GDM1 (cell line): ENCODE measurements at places on chromosomes 13 and 19.

DNA sequence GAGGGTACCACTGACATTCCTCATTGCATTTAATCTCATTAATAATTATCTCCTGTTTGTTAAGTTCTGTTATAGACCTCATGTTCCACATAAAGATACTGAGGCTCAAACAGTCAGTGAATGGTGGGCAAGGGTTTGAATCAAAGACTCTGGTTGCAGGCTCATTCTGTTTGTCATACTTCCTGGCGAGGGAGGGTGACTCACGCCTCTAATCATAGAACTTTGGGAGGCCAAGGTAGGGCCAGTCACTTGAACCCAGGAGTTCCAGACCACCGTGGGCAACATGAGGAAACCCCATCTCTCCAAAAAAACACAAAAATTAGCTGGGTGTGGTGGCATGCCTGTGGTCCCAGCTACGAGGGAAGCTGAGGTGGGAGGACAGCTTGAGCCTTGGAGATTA is 220.7 kb upstream of the MIR17HG start:
- DNase-seq: peak; percentile 9

DNA sequence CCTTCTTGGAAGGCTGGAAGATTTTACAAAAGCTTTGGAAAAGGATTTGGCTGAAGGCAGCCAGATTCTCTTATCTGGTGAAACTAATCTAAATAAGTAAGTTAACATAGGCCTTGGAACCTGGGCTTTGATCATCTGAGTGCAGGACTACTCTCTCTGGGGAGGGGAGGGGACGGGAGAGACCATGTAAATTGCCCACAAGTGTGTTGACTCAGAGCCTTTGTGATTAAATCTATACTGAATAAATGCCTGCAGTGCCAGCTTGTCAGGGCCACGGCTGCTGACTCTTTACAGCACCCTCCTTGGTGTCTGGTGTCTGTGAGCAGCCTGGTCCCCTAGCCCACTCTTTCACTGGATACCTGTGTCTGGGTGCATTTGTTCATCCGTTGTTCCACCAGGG is 251.4 kb downstream of the ITGBL1 start:
- no peak for DNase-seq

GRCh38 chr13:38582133-38582532 is 104.7 kb upstream of the FREM2 start:
- DNase-seq: peak; percentile 8

- no peak for DNase-seq
Measured at GRCh38 chr13:93771782-93772181, 545.2 kb downstream of the GPC6 start.

- no peak for DNase-seq
Measured at GRCh38 chr13:80039000-80039399, 301.9 kb downstream of the SPRY2 start.

DNA sequence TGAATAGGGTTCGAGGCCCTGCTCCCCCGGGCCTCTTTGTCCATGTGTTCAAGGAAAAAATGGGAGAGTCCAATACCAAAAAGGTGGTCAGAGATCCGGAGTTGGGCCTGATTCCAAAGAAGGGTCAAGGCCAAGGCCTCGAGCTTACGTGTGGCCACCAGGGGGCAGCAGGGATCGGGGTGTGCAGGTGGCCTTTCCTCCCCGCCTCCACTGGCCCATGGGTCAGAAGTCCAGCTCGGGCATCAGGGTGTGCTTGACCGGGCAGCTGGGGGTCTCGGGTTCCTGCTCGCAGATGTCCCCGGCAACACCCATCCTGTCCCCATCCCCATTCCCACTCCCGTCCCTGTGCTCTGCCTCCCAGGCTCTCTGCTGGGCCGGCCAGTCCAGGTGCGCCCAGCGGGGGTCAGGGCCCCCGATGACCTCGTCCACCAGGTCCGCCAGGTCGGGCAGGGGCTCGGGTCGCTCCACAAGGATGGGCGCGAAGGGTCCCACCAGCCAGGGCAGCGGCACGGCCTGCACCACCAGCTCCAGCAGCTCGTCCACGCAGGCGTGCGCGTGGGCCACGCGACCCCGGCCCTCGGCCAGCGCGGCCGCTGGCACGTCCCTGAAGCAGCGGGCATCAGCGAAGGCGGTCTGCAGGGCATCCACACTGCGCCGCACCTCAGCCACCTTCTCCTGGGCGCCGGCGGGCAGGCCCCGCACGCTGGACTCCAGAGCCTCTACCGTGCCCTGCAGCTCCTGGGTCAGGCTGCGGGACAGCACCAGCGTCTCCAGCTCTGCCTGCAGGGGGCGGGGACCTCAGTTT is 5.2 kb upstream of the PLIN4 start:
- no peak for DNase-seq

DNA sequence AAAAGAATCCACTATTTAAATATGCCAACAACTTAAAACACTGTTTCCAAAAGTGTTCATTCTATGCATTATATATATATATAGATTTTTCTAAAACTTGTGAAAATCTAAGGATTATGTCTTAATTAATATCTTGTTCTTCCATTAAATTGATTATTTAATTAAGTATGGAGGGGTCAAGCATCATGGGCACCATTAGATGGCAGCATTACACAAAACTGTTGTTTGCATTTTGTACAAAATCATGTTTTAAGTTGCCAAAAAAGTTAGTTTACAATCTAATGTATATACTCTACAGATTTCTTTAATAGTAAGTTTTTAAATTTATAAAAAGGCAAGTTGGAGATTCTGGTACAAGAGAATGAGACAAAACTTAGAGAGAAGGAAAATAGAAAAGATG is 213.2 kb upstream of the EDNRB start:
- no peak for DNase-seq

GRCh38 chr19:49205114-49205513 is 47.5 kb downstream of the TRPM4 start:
- DNase-seq: no peak

DNA sequence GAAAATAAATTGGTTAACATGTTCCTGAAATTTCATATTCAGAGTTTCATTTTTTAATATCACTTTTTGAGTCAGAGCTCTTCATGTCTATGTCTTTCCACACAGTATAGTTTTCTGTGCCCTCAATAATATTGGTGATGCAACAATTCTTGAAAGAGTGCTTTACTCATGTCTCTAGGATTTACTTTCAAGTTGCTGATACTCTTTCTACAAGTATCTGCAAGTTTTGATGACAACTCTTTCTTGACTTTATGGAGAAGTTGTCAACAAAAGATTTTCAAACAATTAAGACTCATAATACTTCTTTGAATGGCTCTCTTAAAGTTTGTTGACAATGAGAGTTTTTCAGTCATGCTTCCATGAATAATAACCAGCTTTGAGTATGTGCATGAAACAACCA is 561.7 kb downstream of the DIAPH3 start:
- DNase-seq: no peak

DNA sequence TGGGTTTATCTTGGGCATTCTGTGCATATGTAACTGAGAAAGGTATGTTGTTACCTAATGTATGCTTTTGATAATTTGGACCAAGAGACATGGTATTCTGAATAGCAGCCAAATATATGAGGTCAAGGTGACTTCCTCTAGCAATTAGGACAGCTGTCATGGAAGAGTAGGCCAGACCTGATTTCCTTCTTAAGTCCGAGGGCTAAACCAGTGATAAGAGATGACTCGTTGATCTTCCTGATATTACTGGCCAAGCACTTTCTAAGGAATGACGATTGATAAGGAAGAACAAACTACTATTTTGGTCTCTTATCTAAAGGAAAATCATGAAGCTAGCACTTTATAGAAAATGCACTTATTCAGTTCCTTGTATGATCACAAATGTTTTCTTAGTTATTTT is 42.7 kb downstream of the ARHGAP35 start:
- no peak for DNase-seq

DNA sequence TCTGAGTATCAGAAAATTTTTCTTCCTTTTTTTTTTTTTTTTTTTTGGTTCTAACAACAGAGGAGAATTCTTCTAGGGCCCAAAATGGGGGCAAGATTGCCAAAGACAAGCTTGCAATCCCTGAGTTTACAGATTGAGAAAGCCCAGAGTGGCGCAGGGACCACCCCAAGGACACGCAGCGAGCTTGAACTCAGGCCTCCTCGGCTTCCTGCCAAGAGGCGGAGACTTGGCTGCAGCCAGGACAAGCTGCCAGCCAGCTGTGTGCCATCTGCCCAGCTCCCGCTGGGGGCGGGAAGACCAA is 506 bp upstream of the MRPL34 start:
- DNase-seq: no peak

- DNase-seq: no peak
Measured at GRCh38 chr13:109447667-109448066, 338.7 kb downstream of the IRS2 start.

DNA sequence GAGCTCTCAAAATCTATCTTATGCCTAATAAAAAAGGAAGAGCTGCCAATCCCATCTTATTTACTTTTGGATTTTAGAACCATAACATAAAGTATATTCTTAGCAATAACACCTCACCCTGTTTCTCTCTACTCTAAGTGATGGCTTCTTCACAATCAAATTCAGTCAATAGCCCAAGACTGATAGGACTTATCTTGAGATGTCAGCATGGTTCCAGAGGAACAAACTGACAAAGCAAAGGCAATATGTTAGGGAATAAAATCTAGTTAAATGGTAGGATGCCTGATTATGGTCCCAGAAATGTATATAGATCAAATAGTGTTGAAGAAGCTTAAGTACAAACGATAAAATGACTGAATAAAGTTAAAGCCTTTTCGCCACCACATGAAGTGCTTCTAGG is 36.3 kb downstream of the DACH1 start:
- DNase-seq: no peak

DNA sequence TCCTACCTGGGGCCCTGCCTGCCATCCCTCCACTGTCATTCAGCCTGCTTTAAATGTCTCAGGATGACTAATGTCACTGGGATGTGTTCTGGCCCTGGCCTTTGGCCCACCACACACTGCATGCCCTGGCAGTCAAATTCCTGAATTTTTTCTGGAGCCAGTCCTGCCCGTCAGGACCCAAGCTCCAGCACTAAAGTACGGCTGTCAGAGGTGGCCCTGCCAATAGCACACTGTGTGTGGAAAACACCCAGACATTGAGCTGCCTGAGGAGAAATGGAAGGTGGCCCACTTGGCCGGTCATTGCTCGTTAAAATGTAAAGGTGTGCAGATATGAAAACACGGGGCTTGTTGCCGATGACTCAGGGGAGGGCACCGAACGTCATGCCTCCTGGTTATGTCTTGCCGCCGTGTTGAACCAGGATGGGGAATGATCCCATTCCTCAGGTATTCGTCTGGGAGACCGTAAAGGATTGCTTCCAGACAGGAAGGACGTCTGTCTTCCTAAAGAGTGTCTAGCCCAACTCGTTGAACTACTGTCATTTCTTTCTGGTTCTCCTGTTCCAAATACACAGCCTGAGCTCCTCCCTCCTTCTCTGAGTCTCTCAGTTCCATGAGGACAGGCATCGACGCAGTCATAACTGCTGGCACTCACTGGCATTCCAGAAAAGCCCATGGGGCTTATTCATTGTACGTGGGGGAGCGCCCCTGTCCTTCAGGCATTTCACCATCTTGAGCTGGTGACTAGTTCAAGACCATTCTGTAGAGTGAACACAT is 40.6 kb downstream of the COL4A2 start:
- DNase-seq: no peak

- no peak for DNase-seq
Measured at GRCh38 chr13:74092711-74093110, 41.5 kb downstream of the KLF12 start.

DNA sequence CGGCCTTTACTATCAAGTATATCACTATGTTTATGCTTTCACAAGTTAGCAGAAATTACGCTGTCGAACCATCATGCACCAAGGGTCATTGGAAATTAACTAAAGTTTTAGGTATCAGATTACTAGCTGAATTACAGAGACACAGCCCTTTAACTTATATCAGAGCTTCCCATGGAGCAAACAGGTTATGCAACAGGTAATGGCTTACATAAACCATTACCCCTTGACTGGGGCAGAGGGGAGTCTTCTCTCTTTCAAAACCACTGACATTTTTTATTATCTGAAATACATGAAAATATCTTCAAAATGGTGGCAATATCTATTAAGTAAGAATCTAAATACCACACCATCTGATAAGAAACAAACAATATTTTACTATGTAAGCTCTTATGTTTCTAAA is 1692.9 kb upstream of the SLC10A2 start:
- DNase-seq: no peak

GRCh38 chr19:7831452-7831851 is 1.4 kb downstream of the EVI5L start:
- no peak for DNase-seq

DNA sequence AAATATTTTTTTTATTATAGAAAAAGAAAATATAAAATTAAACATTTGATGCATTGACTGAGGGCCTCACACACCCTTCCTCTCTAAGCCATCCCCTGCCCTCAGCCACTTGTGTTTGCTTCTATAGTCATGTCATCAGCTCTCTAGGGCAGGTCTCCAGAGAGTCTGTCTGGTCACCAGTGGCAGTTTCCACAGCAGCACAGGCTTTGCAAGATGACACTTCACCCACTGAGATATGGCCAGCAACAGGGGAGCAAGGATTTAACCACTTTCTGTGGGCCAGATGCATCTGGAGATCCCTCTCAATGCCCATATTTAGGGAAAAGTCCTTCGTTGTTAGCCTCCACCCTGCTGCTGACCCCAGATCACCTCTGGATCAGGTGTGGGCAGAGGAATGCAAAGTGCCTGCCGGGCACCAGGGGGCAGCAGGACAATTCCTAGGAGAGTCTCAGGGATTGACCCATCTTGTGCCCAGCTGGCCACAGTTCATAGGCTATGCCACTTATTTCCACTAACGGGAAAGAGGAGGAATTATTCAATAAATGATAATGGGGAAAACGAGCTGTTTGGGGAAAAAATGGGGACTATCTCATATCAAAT is 4.8 kb downstream of the ABCC4 start:
- no peak for DNase-seq

DNA sequence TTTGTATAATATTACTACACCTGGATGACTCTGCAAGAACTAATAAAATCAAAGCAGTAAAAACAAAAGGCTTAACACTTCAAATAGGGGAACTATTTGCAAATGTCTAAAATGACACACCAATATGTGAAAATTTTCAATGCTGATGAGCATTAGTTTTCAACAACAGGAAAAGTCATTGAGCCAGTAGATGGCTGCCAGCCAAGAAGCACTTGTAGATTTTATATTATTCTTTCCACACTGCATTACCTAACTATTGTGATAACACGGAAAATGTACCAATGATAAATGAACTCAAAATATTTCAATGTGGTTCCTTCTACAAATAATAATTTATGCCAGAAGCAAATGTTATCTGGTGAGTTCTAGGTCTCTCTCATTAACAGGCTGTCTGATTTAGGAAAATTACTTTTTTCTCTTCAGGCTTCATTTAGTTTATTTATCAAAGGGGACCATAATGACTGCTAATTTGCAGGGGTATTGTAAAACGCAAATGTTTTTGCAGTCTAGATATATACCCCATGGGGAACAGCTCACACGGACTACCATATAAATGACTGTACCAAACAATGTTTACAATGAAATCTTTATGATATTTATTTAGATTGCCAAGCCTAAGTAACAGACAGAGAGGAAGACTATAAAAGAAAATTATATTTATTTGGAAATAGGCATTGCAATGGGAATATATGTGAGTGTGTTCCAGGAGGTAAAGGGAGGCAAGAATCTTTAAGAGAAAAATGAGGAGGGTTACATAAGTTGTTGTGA is 407.8 kb downstream of the LIG4 start:
- DNase-seq: no peak

GRCh38 chr19:867301-867793 is 7.9 kb downstream of the CFD start:
- no peak for DNase-seq
